Kidney (tissue), 22 donors: ENCODE measurements at places on chromosomes 3 and 15. TPM values are rescaled to one million over a fixed set of nuclear protein-coding genes. Genes with fewer than 3 reads are reported as not detected.

The GOLGA8J gene
- not detected for total RNA-seq

- no peak for DNase-seq
Observed at GRCh38 chr3:163481738-163482137, 1596.6 kb downstream of the SI start.

The DUOX2 gene
- total RNA-seq, result 0.28 TPM

DNA sequence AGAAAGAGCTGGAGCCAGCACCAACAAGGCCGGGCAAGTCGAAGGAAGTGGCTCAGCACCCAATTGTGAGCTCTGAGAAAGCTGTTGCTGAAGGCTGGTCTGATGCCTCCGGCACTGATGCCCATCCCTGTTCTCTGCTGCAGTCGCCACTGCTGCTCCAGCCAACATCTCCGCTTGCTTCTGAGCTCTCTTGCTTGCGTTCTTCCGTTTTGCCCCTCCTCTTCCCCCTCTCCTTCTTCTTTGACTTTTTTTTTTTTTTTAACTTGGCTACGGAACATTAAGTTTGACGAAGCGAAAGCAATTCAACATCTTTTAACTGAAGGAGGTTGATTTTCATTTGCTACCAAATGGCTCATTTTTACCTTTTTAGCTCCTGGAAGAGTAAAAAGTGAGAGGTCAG is 442.9 kb downstream of the MCTP2 start:
- peak; percentile 87 for DNase-seq

- DNase-seq, result no peak
Observed at GRCh38 chr15:59259137-59259943, 52.7 kb downstream of the LDHAL6B start.

GRCh38 chr15:64779630-64780029 is 4.2 kb upstream of the RBPMS2 start:
- DNase-seq, result no peak

DNA sequence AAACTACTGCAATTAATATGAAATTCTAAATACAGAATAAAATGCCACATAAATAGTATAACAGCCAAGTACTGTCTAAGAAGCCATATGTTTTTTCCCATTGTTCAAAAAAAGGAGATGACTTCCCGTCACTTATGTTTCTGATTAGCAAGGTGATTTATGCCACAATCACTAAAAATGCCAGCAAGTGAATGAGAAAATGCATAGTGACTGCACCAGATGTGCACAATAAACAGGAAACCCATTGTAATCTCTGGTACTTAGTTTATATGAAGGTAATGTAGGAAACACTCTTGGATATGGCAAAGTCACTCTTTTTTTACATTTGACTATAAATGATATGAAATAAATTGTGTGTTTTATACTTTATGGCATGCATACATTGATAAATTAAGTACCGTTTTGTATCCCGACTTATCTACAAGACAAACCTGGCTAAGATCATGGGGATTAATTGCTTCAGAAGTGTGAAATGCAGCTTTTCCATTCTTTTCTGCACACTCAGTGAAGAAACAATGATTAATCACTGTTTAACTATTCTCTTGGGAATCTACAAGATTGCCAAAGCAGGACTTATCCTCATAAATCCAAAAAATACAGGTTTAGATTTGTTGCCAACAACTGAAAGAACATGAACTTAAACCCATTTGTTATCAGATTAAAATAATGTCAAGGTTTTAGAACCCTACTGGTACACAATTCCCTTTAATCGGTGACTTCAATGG is 164.5 kb downstream of the TBC1D5 start:
- DNase-seq, result peak; percentile 8

DNA sequence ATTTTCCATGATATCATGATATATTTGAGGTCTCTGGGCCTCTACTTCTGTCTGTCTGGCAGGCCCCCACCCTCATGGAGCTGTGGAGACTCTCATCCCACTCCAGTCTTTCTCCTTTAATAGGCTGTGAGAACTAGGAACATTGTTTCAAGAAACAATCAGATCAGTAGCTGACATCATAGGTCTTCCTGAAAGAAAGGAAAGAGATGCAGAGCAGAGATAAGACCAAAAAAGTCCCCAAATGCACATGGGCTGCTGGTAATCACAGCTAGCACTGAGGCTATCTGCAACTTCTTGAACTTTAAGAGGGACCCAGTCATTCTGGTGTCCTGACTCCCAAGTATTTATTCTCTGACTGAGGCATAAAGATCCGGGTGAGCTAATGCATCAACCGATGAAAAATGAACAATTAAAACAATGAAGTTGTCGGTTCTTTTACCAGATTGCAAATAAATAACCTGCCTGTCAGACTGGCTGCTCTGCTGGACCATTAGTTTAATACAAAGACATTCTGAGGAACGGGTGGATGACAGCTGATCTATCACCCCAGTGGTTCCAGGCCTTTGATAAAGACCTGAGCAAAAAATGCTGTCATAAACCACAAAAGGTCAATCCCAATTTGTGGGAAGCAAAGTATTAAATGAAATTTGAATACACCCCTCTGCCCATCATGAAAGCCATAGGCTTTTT is 780.8 kb upstream of the GOLIM4 start:
- DNase-seq, result peak; percentile 9

The RAD51 gene
- 1.1 TPM for total RNA-seq

The PLCL2 gene
- 19.1 TPM for total RNA-seq

GRCh38 chr3:160001148-160001760 is 12.6 kb downstream of the IL12A start:
- DNase-seq, result no peak

GRCh38 chr3:49470714-49471420 is 800 bp downstream of the DAG1 start:
- peak; percentile 32 for DNase-seq

DNA sequence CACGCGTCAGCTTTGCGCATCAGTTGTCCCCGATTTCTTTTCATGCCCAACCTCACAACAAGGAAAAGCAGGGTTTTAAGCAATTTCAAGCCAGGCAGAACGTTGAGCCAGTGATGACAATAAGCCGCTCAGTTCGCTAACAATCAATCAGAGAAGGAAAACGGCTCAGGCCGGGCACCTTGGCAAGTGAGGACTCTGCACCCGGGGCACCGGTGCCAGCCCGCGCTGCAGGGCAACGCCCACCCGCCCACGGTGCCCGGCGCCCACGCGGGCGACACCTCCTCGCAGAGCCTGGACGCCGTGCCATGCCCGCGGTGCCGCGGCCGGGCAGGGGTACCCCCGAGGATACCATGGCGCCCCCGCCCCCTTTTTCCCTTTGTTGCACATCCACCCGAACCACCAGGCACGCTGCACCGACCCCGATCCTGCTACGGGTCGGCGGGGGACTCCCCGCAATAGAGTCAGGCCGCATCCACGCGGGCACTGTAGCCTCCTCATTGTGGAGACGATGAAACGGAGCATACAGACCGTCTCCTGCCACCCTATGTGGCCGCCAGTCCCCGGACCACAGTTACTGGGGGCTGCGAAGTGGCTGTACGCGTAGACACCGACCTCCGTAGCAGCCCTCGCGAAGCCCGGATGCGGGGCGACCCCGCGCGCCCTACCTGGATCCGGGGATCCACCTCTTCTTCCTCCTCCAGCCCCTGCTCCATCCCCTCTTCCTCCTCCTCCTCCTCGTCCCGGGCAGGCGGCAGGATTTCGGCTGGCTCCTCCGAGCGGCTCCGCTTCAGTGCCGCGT is 581 bp downstream of the SH3BP5 start:
- peak; percentile 78 for DNase-seq

DNA sequence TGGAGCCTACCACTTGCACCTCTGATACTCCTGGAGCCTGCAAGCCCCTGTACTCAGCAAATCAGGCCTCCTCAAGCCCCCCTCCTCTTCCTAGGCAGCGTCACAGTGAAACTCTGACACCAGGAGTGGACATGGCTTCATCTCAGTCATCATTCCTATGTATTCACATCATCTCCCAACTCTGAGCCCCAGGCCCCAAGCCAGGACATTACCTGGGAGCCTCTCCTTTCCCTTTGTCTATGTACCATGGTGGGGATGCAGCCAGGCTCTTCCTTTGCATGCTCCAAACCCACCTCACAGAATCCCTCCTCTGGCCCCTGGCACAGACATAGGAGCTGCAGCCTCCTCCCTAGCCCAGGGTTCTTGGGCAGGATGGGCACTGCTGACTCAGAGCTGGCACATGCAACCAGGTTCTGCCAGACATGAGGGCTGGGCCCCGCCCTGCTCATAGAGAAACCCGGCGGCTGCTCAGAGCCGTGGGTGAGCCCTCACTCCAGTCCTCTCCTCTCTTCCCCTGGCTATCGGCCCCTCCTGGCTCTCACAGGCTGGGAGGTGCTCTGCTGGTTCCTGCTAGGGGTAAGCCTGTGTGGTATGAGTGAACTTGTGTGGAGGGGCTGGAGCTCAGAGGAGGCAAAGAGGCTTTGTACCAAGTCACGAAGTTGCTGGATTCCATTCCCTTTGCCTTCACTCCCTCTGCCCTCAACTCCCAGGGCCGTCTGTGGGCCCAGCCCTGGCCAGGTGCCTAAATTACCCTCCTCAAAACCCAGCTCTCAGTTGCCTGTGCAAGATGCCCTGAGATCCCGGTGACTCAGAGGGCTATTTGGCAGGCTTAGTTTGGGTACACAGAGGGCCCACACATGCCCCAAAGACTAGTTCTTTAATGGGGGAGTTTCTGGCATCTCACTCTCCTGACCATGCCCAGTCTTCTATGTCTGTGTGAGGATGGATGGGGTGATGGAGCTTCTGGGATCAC is 1.9 kb upstream of the PLCD1 start:
- DNase-seq, result no peak

DNA sequence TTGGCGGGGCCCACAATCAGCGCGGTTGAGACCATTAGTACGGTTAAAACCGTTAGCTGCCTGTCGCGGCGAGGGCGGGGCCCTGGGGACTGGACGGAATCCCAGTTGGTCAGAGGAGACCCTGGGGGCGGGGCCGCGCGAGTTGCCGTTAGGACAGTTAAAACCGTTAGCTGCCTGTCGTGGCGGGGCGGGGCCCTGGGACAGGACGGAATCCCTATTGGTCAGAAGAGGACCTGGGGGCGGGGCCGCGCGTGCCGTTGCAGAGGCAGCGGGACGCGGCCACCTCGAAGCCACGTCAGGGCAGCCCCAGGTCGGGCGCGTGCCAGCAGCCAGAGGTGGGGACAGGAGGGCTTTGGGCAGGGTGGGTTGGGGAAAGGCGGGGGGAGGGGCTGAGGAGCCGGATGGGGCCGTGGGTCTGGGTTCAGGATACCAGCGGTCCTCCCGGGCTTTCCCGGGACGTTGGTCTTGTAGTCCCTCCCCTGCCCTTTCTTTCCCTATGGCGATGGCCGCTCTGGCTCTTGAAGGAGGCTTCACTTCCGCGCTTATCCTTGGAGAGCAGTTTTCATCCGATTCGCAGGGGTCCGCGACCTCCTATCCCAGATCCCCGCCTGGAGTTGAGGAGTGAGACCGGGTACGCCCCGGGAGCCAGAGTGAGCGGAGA is 28.0 kb downstream of the KLHDC8B start:
- DNase-seq, result peak; percentile 93

The CNTN6 gene
- 0.25 TPM for total RNA-seq

DNA sequence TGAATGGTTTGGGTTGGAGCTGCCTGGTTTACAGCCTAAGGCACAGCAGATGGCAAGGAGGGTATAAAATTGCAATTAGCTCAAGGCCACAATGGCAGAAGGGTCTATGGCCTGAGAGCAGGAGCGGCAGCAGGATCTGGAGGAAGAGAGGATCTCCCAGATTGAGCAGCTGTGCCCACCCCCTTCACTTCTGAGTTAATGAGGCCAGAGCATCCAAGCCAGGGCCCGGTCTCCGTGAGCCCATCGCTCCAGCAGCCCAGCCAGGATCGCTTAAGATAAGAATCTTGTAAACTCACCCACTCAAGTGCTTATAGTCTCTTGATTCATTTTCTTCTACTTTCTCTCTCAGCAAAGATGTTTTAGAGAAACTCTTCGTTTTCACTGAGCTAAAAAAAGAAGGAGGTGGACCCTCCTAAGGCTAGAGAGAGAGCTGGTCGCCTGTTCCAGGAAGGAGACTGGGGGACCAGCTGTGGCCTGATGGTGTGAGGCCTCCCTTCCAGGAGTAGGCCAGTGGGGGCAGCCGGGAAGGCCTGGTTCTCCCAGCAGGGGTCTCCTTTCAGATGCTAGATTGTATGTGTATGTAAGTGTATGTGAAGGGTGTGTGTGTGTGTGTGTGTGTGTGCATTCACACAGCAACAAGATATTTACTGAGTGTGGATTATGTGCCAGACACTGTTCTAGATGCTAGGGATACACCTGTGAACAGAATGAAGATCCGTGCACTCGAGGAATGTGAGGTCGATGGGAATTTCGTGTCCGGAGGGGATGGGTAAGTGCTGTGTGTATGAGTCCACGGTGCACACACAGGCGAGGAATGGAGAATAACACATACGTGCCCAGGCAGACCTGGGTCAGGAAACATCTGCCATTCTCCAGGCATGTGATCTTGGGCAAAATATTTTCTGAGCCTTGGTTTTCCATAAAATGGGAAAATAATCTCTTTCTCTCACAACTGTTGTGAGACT is 18.6 kb downstream of the MAGEF1 start:
- DNase-seq, result peak; percentile 64

DNA sequence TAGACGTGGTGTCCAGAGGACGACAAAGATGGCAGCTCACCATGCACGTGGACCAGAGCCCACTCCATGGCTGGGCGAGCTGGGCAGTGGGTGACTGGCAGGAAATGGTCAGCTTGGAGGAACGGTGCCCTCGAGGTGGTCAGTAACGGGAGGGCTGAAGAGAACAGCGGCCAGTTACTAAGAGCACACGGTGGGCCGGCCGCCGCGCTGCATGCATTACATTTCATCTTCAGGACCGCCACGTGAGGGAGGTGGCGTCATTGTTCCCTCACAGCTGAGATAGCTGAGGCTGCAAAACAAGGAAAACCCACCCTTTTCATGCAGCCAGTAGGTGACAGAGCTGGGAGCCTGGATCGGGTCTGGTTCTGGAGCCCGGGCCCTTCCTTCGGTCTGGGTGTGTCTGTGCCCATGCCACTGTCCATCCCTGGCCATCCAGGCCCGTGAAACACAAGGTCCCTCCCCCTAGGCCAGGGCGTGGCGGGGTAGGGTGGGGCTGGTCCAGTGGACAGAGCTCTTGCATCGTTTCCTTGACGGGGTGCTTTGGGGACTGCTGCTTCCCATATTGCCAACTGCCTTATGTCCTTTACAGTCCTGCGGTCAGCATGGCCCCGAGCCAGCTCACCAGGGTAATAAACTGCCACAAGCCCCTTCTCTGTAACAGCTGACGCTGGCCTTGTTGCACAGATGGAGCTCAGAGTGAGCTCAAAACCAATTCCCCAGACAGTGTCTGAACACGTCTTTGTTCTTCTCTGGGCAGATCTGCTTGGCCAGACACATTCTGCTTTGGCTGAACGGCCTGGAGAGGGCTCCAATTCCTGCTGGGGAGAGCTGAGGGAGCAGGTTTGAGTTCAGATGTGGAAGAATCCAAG is 51.8 kb downstream of the RGMA start:
- peak; percentile 41 for DNase-seq

The LDHAL6B gene
- not detected for total RNA-seq
